Fibroblast of the aortic adventitia (primary cell): ENCODE measurements at places on chromosomes 5 and 9.
A peak's percentile ranks its signal among the peaks of the same experiment; 100 is the strongest.

- DNase-seq: no peak
Observed at GRCh38 chr9:109028457-109028856, 15.2 kb upstream of the CTNNAL1 start.

DNA sequence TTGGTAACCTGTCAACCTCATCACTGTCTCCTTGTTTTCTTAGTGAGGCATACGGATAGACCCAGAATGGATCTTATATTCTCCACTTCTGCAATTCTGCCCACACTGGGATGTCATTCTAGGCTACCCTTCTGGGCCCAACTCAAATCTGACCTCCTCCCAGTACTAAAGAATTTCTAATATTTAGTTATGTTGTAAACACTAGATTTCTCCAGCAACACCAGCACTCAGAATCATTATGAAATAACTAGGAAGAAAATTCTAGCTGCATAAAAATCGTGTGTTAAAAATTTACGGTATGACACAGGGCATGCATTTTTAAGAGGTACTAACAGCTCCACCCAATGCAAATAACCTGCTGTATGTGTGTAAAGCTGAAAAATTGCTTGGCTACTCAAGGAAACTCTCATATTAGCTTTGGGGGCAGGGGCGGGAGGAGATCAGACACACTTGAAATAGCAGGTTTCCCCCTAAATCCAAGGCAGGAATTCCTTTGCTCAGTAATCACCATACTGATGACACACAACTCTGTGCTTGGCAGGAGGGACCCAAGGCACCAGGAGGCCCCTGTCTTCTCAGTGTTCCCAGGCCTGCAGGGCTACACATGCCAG is 27.3 kb downstream of the MACROH2A1 start:
- peak; percentile 38 for DNase-seq

GRCh38 chr9:12794101-12794799 is 19.4 kb downstream of the LURAP1L start:
- peak; percentile 49 for DNase-seq

- peak; percentile 37 for DNase-seq
Observed at GRCh38 chr5:125316391-125316790, 570.0 kb upstream of the ZNF608 start.

DNA sequence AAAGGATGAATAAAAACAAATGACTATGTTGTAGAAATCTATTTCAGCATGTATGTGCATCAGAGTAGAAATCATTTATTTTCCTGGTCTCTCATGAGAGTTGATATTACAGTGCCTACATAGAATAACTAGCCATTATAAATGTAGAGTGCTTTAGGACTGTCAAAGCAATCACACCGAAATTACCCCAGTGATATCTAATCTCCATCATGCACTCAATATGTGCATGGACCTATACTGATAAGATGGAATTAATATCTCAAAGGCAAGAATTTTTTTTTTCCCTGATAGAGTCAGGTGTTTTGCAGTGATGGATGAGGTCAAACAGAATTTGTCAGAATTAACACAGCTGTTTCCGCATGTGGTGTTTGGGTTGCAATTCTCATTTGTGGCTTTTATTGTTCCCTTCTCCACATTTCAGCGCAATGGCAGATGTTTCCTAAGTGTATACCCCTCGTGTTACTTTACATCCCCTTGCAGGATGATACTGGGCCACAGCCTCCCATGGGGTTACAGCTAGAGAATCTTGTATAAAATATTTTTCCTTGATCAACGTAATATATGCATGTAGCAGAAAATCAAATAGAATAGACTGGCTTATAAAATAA is 298.8 kb downstream of the RASEF start:
- DNase-seq: no peak
